GM12864 (cell line): ENCODE measurements at places on chromosomes 12 and 14.
A peak's percentile ranks its signal among the peaks of the same experiment; 100 is the strongest.

- no peak for DNase-seq
Measured at GRCh38 chr12:104805186-104805585, 152.9 kb downstream of the SLC41A2 start.

DNA sequence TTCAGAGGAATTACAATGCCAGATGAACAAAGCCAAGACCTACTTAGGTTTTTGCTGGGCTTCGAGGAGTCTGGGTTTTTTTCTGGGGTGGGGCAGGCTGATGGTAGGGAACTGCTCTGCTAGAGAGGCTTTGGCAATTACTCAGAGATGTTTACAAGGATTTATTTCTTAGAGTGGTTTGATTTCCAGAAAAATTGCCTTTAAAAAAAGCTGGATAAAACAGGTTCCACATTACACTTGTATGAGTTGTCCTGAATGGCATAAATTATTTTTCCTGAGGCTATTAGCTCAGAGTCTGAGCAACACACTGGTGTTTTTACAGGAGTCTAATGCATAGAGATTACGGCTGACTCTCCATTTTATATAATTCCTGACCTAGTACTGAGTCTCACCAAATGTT is 118.5 kb upstream of the FRMD6 start:
- DNase-seq, result no peak

- DNase-seq, result no peak
Measured at GRCh38 chr12:6946033-6946919, 2.5 kb downstream of the C12orf57 start.

GRCh38 chr14:100025111-100025510 is 40.1 kb upstream of the EVL start:
- DNase-seq, result peak; percentile 12

GRCh38 chr12:112199136-112199535 is 73.8 kb downstream of the TRAFD1 start:
- no peak for DNase-seq

DNA sequence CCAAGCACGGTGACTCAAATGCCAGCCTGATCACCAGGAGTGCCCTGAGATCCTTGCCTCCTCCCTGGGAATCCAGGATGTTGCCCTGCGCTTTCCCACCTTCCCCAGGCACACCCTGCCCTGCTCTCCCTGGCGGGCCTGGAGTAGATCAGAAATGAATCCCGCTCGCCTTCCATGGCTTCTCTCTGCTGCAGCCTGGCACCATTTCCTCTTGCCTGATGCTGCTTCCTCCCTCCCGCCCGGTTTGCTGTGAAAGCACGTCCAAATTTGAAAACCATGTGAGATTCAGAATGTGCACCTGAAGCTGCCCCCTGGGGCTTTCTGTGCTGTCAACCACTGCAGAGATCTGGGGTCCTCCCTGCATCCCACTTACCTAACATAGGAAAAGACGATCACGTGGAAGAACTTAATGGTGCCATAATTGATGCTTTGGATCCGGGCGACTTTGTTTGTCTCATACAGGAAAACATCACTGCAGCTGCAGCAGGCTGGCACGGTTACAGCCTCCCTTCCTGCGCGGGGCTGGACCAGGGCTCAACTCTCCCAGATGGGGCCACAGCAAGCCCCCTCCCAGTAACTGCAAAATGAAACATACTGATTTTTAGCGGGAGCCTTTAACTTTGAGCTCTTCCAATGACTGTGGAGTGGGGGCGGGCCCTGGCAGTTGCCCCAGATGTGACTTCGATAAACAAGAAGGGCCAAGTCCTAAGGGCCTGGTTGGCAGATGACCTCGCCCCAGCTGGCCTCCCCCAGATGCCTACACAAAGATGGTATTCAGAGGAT is 24.9 kb upstream of the C12orf76 start:
- DNase-seq, result no peak

DNA sequence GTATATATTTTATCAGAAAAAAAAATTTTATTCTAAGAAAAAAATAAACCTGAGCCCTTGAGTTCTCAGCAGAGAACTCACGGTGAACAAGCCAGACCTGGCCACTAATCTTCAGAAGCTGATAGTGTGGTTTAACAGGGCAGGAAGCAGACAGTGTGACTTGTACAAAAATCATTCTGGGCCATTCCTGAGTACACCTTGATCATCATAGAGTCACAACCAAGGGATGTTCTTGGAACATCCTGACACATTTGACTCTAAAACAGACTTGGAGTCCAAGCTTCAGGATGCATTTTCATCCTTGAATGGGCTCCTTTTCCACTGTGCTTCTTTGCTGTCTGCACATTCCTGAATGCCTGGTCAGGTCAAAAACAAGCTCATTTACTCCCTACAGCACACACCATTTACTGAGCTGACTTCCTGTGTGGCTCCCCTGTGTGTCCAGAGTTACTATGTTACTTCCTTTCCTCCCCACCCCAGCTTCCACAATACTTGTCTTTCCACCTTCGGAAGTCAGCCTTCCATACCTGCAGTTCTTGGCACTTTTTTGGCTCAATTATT is 112.0 kb downstream of the ANO6 start:
- no peak for DNase-seq

- DNase-seq, result no peak
Measured at GRCh38 chr12:100364324-100364723, 7.5 kb downstream of the SLC17A8 start.

DNA sequence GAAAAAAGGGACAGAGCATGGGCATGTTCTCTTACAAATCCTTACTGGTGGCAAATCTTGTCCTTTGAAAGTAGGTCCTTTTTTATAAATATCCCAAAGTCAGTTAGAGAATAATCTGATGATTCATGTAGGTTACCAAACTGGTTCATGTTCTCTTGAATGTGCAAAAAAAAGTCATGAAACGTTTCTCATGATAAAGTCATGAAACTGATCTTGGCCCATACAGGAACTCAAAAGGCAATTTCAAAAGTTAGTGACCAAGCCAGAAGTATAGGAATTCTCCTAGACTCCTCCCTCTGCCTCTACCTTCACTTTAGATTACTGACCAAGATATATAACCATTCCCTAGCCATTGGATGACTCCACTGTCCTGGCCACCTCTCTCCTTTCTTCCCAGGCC is 27.3 kb upstream of the SPTSSA start:
- no peak for DNase-seq

- DNase-seq, result no peak
Measured at GRCh38 chr12:49763006-49763591, 21.7 kb downstream of the TMBIM6 start.

DNA sequence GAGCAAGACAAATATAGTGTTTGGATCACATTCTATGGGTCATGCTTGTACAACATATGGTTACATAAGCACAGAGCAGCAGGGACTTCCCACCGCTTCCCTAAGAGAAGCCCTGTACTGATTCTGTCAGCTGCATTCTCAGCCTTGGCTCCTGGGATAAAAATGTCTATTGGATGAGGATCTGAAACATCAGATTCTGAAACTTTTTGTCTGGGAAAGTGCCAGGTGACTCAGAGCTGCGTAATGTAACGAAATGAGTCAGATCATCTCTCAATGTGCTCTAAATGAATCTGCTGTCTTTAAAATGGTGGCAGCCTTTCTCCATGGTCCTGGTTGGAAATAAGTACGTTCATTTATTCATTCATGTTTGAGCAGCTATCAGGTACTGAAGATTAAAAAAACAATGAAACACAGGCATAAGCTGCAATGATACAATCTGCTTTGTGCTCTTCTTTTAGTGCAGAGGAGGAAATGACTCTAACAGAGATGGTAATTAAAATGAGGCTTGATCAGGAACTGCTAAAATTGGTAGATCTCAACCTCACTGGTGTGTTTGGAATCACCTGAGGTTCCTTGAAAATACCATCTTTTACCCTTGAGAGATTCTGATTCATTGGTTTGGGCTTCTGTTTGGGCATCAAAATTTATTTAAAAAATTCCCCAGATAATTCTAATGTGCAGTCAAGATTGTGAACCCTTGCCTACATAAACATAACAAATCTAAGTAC is 99.1 kb upstream of the NAP1L1 start:
- peak; percentile 70 for DNase-seq

DNA sequence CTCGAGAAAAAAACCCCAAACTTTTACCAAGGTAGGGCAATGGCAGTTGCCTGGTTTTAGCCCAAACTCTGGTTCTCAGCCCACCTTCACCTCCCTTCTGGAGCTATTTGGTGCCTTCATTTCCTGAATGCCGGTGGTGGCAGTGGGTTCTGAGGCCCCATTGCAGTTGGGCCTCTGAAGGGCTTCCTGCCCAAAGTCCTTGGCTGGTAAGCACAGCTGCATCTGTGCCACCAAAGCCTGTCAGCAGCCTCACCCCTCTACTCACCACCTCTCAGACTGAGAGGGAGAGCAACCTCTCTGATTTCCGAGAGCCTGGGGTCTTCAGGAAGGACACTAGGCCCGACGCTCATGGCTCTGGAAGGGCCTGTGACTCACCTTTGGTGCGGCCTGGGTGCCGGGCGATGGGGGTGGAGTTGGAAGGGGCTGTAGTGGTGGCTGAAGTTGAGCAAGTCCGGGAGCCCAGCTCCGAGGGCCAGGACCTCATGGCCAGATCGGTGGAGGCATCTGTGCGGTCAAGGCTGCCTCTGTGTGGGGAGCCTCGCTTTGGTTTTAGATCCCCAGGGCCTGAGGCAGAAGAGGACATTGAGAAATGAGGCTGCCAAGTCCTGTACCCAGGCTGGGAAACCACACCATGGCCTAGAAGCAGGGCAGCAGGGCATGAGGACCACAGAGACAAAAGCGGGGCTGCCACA is 38.6 kb upstream of the GPR68 start:
- no peak for DNase-seq

GRCh38 chr14:84482256-84483071 is 1047.5 kb upstream of the FLRT2 start:
- DNase-seq, result no peak

DNA sequence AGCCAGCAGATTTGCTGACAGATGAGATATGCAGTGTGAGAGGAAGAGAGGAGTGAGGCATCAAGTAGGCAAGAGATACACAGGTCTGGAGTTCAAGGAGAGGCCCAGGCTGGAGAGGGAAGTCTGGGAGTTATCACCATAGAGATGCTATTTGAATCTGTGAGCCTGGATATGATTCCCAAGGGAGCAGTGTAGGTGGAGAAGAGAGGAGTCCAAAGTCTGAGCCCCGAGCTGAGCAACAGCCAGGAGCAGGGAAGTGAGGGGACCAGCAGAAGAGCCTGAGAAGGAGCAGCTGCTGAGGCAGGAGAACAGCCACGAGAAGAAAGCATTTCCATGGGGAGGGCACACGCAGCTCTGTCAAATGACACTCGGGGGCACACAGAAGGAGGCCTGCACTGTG is 20.2 kb upstream of the NXPH4 start:
- DNase-seq, result no peak

GRCh38 chr14:68322940-68323620 is 469.8 kb downstream of the ZFP36L1 start:
- no peak for DNase-seq

DNA sequence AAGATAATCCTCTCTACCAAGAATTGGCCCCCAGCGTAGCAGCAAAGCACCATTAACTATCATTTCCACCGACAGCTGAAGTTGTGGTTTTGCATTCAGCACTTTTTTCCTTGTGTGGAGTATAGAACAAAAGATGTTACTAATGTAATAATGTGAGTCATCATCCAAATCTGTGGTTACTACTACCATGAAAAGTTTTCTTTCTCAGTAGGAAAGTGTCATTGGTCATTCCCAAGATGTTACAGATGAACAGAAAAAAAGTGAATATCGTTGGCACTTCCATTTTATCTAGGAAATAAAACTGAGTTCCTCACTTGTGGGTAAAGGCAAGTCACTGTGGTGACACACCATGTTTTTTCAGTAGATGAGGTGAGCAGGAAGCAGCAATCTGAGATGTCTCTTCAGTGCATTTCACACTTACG is 30.3 kb upstream of the IFNG start:
- no peak for DNase-seq

GRCh38 chr12:115149685-115150378 is 465.9 kb upstream of the TBX3 start:
- no peak for DNase-seq

DNA sequence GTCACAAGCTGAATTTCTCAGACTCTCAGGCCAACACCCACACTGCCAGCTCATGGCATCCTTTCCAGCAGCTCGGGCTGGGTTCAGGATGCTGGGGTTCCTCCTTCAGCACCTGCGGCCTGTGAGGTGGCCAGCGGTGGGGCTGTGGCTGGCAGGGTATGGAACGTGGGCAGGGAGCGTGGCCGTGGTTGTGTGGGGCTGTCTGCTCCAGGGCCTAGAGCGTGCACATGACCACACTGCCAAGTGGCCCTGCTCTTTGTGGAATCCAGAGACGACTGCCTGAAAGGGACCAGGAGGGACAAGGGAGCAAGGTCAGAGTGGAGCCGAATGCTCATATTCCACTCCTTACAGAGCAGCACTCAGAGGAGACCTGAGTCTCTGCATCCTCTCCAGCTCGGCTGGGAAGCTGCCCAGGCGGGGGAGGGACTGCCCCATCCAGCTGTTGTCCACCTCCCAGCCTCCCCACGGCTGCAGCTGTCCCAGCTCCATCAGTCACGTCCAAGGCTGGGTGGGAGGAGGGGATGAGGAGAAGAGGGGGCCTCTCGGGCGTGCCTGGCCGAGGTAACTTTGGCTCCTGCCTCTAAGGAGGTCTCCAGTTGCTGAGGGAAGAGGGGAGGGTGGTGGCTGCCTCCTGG is 71.3 kb downstream of the TSPAN9 start:
- DNase-seq, result no peak

DNA sequence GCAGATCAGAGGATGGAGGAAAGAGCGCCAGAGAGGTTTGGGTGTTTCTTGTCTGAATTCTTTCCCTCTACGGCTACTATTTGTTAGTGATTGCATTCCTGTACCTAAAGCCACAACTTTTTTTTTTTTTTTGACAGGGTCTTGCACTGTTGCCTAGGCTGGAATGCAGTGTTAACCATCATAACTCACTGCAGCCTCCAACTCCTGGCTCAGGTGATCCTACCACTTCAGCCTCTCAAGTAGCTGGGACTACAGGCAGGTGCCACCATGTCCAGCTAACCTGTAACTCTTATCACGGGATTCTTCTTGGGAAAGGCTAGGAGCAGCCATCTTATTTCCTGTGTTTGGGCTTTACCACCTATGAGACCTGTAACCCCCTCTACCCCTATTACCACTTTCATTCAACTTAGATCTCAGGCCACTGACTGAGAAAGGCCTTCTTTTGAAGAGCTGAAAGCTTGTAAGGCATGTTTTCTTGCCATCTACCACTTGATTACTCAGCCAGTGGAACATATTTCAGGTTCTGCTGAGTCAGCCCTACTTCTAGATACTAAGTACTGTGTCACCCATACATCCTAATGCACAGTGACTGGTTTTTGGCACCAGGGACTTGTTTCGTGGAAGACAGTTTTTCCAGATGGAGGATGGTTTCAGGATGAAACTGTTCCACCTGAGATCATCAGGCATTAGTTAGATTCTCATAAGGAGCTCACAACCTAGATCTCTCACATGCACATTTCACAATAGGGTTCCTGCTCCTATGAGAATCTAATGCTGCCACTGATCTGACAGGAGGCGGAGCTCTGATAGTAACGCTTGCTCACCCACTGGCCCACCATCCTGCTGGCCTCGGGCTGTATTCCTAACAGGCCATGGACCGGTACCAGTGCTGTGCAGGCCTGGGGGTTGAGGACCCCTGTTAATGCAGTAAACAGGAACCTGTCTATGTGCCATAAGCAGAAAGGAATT is 6.9 kb downstream of the VEZT start:
- DNase-seq, result no peak

GRCh38 chr14:69848903-69849391 is 30.3 kb upstream of the SMOC1 start:
- no peak for DNase-seq
